ENCODE measurements at places on chromosomes 2 and 18.

- DNase-seq, result no peak
Observed at GRCh38 chr2:217983276-217984233, 19.2 kb downstream of the TNS1 start.

- no peak for DNase-seq
Observed at GRCh38 chr2:44751754-44752479, 189.6 kb upstream of the SIX3 start.

DNA sequence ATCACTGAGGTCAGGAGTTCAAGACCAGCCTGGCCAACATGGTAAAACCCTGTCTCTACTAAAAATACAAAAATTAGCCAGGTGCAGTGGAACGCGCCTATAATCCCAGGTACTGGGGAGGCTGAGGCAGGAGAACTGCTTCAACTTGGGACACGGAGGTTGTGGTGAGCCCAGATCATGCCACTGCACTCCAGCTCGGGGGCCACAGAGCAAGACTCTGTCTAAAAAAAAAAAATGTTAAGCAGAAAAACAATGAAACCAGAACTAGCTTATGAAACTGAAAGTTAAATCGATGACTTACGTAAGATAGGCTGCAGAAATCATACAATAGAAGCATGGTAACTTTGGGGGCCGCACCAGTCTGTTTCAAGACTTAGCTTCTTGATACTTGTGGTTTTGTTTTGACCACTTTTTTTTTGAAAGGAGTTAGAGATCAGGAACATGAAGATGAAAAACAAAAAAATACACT lies 6.2 kb upstream of the GPR155 start:
- DNase-seq, result no peak

DNA sequence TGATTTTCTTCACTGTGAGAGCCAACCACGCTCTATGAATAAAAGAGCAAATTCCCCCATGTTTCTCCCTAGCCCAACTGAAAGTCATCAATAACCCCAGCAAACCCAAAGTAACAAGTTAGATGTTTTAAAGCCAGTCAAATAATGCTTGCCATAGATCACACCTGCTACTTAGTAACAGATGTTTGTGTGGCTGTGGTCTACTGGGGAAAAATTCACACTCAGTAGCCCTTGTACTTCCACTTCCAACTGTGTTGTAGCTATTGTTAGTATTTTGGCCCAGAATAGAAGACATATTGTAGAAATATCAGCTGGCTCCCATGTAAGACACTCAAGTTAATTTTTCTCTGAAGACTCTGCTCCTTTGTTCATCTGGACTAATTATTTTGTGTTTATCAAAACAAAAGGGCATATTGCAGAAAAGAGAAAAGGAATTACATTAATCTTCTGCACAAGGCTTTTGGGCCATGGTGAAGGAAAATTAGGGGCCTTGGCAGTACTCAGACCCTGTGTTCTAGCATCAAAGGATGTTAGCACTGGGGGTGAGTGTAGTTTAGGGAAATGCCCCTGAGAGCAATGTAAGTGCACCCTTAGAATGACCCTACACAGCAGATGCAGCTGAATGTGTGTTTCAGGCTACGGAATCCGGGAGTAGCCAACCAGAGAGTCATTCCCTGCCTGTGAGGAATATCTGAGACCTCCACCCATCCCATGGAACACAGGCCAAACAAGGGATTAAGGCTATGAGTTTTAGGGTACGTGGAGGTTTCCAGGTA lies 521.9 kb downstream of the EPHA4 start:
- DNase-seq, result no peak

DNA sequence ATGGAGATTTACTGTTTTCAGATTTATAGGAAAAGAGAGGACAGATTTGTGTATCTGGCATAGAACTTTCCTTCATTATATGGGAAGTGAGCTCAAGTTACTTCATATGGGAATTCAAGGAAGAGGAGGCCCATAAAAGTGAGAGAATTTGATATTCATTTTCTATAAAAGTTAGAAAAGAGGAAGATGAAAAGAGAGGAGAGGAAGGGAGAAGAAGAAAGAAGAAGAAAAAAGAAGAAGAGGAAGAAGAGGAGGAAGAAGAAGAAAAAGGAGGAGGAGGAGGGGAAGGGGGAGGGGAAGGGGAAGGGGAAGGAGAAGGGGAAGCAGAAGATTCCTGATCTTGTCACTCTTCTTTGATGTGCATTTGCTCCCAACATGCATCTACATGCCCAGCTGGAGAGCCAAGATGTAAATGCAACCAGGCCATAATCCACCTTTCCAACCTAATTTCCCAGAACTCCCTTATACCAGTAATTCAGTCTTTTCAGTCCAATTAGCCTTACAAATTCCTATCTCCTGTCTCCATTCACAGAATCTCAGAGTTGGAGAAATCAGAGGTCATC lies 15.7 kb upstream of the NMI start:
- DNase-seq, result no peak

GRCh38 chr2:120305296-120305695 lies 40.6 kb upstream of the INHBB start:
- DNase-seq, result no peak

DNA sequence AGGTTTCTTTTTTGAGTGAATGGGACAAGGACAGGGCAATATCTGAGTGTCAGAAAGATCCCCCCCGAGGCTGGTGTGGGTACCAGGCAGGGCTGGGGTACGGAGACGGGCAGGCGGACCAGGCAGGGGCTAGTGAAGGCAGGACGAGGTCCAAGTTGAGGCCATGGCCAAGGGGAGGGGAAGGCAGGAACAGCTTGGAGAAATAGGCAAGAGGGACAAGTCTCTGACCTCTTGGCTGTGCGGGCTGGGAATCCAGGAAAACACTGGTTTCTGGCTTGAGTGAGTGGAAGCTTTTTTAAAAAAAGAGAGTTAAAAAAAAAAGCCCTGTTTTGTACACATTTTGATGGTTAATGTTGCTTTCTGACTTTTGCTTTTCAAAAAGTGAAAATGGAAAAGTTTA lies 30.3 kb downstream of the ASAP2 start:
- no peak for DNase-seq

GRCh38 chr18:78496079-78496478 lies 483.5 kb upstream of the SALL3 start:
- no peak for DNase-seq

GRCh38 chr2:103789381-103790095 lies 1027.7 kb downstream of the TMEM182 start:
- DNase-seq, result no peak

GRCh38 chr18:32777049-32777448 lies 4.2 kb upstream of the KLHL14 start:
- DNase-seq, result no peak

DNA sequence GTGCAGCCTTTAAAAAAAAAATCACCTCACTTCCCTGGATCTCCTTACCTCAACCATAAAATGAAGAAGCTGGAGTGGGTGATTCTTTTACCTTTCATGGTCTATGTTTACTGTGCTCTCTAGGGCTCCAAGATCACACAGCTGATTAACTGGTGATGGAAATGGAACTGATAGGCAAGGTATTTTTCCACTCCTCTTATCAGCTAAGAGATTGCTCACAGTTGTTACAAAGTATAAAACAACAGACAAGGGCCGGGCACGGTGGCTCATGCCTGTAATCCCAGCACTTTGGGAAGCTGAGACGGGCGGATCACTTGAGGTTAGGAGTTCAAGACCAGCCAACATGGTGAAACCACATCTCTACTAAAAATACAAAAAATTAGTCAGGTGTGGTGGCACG lies 14.5 kb downstream of the RPS27A start:
- no peak for DNase-seq

DNA sequence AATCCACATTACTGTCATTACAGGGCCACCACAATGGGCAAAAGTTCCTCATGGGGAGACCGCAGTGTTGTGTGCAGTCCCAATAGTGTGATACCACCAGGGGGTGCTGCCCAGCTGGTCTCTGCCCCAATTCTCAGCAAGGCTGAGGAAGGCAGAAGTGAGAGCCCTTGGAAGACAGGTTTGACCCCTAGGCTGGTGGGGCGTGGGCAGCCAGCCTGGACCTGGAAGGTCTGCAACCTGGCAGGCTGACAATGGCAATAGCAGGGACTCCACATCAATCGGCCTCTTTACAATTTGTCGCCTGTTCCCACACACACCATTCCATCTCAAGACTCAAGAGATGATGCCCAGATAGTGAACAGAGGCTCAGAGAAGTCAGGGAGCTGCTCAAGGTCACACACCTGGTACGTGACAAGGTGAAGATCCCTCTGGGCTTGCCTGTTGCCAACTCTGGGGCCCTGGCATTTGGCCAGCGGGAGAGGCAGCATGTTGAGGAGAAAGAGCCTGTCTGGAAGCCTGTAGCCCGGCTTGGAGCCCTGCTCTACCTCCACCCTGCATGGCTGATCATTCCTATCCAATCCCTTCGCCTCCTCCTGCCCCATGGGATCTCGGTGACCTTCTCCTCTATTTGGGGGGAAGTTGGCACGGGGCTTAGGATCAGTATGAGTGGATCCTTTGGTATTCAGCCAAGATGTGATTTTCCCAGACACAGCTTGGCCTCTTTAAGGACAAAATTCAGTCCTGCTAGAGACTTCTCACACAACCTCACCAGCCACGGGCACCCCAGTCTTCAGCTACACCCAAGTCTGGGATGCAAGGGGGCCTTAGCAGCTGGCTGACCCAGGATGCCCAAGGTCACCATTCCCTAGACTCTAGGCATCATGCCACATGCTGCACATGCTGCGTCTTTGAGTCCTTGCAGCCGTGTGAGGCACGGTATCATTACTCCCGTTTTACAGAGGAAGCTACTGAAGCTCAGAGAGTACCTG lies 2.9 kb upstream of the ATOH8 start:
- peak; percentile 22 for DNase-seq

DNA sequence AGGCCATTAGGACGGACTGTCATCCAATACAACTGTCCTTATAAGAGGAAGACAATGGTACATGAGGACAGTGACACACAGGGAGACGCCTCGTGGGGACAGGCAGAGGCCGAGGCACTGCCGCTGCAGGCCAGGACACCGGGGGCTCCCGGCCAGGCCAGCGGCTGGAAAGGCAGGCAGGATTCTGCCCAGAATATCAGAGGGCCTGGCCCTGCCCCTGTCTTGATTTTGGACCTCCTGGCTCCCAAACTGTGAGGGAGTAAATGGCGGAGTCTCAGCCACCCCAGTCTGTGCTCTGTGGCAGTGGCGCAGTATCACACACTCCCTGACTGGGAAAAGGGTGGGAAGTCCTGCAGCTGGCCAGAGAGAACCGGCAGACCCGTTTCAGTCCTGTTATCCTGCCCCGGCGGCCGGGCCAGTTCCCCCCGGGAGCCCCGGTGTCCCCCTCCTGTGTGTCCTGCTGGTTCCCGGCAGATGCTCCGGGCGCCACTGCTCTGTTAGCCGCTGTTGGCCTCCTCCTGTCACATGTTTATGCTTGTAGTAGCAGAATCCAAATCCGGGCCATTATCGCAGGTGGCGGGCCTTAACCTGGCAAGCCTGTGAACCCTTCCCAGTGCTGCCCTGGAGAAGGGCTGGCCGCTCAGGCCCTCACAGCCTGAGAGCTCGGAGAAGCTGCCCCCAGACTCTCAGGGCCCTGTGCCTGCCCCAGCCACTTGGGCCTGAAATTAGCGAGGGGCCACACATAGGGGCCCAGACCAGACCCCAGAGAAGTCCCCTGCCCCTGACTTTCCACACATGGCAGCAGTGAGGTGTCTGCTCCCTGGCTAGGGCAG lies 31.4 kb upstream of the TAF1B start:
- no peak for DNase-seq

GRCh38 chr2:239015218-239015900 lies 167.5 kb downstream of the TWIST2 start:
- no peak for DNase-seq

- no peak for DNase-seq
Observed at GRCh38 chr2:71962350-71962749, 185.3 kb downstream of the CYP26B1 start.

DNA sequence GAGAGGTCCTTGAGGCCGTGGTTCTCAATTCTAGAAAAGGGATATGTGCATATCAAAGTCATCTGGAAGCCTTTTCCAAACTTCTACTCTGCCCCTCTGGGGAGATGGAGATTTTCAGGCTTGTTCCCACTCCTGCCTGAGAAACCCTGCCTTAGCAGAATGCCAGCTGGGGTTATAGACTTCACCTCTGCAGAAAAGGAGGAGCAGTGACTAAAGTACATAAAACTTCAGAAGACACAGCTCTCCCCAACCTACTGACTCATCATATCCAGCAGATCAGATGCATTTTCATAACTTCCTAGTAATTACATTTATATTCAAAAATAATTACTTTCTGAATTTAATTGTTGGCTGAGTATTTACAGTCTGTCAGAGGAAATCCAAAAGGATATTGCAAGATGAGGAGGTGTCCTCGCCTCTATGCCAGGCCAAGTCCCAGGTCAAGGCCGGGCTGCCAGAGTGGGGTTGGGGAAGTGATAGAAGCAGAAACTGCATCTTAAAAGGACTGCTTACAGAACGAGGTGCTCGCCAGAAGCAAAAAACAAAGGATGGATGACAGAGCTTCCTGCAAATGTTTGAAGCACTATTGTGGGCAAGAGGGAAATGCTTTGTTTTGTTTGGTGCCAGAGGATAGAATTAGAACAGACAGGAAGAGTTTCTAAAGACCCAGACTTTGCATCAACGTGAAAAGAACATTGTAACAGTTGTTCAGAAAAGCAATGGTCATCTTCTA lies 75.6 kb upstream of the APCDD1 start:
- DNase-seq, result no peak

- DNase-seq, result no peak
Observed at GRCh38 chr2:144402251-144402650, 117.7 kb downstream of the ZEB2 start.

DNA sequence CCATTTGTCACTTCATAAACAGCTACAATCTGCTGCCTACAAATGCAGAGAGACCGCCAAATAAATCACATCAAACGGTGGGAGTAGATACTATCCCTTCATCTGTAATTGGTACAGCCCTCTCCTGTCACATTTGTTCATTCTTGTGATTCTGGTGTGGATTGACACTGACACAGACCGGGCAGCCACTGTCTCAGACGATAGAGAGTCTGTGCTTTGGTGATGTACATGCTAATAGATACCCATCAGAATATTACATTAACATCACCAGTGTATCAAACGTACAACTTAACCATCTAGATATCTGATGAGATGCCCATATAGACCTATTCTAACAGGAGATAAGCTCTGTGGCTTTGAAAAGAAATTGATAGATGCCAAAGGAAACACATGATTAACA lies 419.7 kb upstream of the ZEB2 start:
- DNase-seq, result no peak

DNA sequence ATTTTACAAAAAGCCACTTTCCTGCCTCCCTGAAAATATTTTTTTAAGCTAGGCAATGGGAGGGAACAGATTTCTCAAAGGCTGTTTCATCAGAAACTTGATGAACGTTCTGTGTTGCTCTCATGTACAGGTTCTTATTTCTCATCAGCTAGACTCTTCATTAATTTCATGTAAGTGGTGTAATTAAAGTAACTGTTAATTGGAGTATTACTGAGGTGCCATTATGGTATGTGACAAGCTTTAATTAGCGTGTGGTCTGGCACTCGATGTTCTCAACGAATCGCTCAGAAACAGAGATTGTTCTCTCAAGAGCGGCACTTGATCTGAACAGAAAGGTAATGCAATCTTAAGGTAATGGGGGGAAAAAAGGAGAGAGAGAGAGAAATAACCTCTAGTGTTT lies 81.9 kb upstream of the MYCN start:
- no peak for DNase-seq

GRCh38 chr18:67518566-67518965 lies 2.0 kb upstream of the DSEL start:
- no peak for DNase-seq

GRCh38 chr2:70895249-70895648 lies 40.5 kb upstream of the ATP6V1B1 start:
- DNase-seq, result no peak
